ENCODE measurements at places on chromosomes 4 and X.

- no peak for DNase-seq
These were observed 5.4 kb upstream of the TBC1D1 start for GRCh38 chr4:37885496-37885895.

DNA sequence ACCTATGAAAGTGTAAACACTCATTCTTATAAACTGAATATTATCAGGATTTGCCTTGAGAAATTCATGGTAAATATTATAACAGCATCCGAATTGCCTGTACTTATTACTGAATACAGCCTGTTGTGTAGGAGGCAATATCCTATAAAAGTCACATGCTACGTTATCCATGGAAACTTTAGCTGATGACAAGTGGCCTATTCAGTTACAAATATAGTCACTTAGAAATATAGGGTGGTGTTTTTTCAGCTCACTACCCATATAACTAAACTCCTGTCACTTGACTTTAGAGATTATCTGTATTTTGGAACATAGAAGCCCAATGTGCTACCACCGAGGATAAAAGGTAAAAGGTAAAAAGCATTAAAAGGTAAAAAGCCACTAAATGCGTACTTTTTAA is 493.4 kb downstream of the INPP4B start:
- DNase-seq, result no peak

DNA sequence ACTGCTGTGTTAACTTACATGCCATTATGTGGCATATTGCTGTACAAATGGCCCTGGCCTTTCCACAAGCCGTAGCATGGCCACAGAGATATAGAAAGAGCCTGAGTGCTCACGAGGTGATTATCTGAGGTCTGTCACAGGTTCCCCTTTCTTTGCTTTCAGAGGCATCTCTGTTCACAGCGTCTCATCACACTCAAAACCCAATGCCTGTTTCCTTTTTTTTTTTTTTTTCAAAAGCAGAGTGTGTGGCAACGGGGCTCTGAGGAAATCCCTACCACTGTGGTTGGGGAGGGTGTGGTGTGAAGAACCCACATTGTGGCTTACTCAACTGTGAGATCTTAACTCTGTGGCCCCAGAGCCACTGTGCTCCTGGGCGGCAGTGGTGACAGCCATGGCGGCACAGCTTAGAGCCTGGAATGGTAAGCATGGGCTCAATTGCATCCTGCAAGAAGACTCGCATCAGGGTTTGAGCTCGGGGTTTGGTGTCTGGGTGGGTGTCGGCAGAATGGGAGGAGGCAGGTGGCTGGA is 30.8 kb downstream of the RTL5 start:
- peak; percentile 15 for DNase-seq

- DNase-seq, result no peak
These were observed 446.3 kb downstream of the TRAM1L1 start for GRCh38 chr4:116639070-116639577.

DNA sequence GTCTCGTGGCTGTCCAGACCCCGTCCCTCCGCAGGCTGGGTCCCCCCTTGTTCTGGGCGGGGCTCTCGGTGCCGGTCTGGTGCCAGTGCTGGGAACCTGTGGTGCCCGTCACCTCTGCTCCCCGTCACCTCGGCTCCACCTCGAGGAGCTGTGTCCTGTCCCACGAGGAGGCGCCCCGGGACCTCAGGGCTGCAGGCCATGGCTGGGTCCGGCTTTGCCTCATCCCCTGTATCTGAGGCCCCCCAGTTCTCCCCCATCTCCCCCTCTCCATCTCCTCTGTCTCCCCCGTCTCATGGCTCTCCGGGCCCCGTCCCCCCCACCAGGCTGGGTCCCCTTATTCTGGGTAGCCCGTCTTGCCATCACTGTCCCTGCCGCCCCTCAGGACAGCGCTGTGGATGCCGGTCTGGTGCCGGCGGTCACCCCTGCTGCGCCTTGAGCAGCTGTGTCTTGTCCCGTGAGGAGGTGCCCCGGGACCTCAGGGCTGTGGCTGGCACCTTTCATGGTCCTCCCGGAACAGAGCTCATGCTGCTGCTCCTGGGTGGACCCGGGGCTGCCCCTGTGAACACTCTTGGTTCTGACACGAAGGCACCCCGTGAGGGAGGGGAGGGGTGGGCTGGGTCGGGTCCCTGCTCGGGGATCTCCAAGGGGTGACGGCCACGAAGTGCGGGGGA is 13.4 kb upstream of the GTPBP6 start:
- DNase-seq, result no peak

DNA sequence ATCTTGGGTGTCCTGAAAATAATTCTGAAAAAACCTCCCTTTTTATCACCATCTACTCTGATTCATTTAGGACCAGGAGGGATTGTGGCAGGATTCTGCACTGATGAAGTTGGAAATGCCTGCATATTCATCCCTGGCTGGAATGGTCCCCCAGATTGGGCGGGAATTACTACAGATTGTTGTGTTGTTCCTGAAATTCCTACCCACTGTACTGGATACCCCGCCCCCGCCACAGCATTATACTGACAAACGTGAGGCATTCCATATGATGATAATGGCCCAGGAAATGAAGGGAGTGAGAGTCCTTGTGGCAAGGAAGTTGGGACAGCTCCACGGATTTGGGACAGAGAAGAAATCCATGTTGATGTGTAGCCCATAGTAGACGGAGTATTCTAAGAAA is 15.2 kb upstream of the FAM120C start:
- DNase-seq, result no peak

DNA sequence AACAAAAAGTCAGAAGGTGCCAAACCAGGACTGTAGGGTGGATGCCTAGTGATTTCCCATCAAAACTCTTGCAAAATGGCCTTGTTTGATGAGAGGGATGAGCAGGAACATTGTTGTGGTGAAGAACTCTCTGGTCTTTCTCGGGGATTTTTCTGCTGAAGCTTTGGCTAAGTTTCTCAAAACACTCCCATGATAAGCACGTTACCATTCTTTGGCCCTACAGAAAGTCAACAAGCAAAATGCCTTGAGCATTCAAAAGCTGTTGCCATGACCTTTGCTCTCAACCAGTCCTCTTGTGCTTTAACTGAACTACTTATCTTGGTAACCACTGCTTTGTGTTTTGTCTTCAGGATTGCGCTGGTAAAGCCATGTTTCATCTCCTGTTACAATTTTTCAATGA is 3.0 kb upstream of the SEC31A start:
- no peak for DNase-seq

GRCh38 chr4:153676486-153676885 is 7.6 kb upstream of the TLR2 start:
- no peak for DNase-seq
